ENCODE measurements at places on chromosomes 4 and X.
A peak's percentile ranks its signal among the peaks of the same experiment; 100 is the strongest.

- no peak for DNase-seq
Measured at GRCh38 chrX:118698516-118699170, 28.8 kb upstream of the IL13RA1 start.

GRCh38 chr4:164384416-164384815 lies 369.5 kb upstream of the SMIM31 start:
- no peak for DNase-seq

DNA sequence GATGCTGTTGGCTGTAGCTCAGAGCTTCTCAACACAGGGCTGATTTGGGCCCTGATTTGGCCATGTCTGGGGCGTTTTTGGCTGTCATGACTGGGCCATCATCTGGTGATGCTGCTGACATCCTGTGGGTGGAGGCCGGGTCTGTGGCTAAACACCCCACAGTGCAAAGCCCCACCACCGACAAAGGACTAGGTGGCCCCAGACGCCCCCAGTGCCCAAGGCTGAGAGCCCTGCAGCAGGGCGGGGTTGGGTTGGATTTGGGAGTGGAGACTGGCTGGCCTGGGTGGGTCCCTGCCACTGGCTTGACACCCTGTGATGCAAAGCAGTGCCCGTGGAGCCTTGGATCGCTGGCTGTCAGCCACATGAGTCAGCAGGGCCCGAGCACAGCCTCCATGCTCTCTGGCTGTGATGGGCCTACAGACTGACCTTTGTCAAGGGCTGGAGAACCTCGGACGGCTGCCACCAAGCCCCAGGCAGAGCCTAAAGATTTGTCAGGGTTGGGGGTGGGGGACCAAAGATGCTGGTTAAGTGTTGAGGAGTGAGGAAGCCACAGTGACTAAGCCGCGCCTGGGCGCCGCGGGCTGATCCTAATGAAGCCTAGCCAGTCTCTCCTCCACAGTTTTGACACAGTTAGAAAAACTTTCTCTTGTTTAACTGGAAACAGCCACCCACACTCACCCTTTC lies 28.3 kb downstream of the CYTL1 start:
- DNase-seq: peak; percentile 89

DNA sequence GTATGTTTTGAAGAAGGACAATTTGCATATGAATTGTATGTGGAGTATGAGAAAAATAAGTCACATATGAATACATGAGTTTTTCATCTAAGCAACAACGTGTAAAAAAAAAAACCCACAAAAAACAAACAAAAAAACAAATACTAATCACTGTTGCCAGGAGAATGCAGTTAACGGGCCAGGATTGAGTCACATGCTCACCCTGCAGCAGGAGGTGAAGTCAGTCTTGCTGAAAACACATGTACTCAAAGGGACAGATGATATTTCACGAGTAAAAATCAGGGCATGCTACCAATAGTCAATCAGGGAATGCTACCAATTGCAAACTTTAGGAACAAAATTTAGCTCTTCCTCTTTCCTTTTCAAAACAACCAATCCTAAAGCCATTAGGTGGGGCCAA lies 10.4 kb upstream of the DCLK2 start:
- DNase-seq: no peak

DNA sequence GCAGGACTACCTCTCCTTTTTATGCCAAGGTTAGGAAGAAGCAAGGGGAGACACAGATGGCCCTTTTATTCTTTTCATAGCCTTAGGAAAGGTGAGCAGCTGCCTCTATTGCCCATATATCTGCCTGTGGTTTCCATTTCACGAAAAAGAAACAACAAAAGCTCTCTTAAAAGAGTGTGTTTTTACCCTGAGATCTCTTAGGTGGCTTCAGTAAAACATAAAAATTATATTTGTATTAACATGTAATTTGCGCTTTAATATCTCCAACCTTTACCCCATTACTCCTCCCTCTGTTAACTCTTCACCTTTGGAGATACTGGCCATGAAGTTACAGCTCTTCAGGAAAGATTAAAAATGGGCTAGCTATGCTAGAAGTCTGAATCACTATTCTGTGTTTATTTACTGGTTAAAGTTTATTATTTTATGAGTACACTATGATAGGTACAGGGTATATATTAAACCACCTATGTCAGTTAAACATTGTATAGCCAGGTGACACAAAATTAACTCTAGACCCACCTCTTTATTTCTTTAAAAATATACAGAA lies 15.0 kb upstream of the SULT1B1 start:
- DNase-seq: no peak

DNA sequence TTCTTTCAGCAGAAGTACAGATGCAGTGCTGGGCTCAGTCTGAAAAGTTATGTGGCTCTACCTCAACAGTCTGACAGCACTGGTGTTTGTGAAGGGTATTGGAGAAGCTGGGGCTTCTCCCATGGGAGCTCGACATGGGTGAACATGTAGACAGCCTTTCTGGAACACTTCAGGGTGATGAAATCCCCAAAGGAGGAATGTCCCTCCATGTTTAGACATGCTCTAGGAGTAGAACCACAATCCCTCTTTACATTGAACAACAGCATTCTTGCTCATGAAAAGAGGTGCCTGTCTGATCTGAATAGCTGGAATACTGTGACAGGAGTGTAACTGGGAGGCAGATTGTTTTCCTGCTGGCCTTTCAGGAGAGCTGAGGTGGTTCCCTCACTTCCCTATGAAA lies 53.8 kb upstream of the NAP1L2 start:
- DNase-seq: no peak

GRCh38 chr4:14985843-14986242 lies 16.4 kb upstream of the CPEB2 start:
- DNase-seq: no peak

- no peak for DNase-seq
Measured at GRCh38 chr4:135770505-135770904, 1568.9 kb upstream of the PABPC4L start.

DNA sequence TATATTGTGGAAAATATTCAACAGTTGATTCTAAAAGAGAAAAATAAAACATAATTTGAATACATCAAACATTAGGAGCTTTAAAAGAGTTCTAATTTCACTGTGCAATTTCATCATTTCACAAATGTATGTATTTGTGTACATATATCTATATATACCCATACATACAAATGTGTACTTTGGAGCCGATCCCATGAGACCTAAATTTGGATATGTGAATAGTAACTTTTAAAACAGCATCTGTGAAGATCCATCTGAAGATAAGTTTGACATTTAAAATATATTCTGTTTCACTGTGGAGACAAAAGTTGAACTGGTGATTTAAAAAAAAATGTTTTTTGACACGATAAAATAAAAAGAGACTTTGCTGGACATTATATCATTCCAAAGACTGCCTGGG lies 374.0 kb downstream of the TMA16 start:
- DNase-seq: no peak

- DNase-seq: no peak
Measured at GRCh38 chrX:49227726-49228125, 5.4 kb downstream of the CACNA1F start.

- DNase-seq: no peak
Measured at GRCh38 chr4:1332686-1333085, 14.3 kb upstream of the UVSSA start.

GRCh38 chrX:11543249-11543648 lies 122.5 kb downstream of the ARHGAP6 start:
- no peak for DNase-seq

DNA sequence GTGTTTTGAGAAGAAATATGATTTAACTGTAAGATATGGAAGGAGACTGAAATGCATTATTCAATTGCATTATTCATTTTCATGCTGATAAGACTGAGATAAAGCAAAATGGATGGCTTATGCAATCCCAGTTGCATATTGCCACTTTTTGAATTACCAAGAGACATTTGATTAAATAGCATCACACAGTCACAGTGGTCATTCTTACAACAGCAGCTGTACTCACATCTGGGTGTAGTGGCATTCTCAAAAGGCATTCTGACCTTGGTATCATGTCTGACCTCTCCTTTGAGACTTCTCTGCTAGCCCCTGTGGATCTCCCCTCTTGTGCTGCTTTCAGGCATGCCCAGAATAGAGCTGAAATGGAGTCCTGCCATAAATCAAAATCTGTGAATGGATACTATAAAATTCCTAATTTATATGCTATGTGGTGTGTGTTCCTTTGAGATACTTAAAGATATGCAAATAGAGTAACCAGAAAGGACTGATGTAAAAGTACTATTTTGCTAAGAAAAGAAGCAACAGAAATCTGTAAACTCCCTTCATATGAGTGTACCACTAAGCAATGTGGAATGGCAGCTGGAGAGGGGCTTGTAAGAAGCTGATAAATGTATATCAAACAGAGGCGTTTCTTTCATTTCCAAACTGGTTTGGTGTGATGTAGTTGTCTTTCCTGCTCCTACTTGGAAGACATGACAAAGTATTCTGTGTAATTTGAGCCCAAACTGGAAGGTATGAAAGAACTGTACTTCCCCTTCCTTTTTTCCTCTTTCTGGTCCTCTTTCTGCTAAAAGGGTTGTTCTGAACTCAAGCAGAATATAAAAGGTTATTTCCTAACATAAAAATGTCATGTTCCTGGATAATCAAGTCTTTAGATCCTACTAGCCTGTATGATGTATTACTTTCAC lies 25.4 kb upstream of the METAP1 start:
- DNase-seq: no peak

- DNase-seq: peak; percentile 83
Measured at GRCh38 chrX:115344885-115345614, 55.5 kb downstream of the LUZP4 start.

GRCh38 chrX:41350150-41350975 lies 16.4 kb downstream of the DDX3X start:
- DNase-seq: no peak

- DNase-seq: no peak
Measured at GRCh38 chrX:7190157-7190556, 42.2 kb upstream of the PUDP start.

GRCh38 chr4:52877036-52877435 lies 14.9 kb downstream of the RASL11B start:
- no peak for DNase-seq

DNA sequence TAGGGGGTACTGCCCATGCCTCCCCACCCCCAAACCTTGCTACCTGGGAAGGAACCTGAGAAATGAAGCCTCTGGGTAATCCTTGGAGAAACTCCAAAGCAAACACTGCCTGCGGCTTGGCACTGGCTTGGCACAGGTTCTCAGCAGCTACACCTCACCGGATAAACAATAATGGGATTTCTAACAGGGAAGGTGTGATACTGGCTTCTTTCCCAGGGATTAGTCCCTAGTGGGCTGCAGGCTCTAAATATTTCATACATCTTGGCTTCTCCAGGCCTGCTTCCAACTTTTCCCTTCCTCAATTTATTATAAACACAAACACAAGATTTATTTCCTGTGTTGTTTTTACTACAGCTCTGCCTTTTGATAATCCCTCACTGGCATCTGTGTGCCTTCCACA lies 12.5 kb downstream of the SEC24D start:
- DNase-seq: no peak

GRCh38 chr4:288891-289290 lies 16.4 kb downstream of the ZNF732 start:
- no peak for DNase-seq

DNA sequence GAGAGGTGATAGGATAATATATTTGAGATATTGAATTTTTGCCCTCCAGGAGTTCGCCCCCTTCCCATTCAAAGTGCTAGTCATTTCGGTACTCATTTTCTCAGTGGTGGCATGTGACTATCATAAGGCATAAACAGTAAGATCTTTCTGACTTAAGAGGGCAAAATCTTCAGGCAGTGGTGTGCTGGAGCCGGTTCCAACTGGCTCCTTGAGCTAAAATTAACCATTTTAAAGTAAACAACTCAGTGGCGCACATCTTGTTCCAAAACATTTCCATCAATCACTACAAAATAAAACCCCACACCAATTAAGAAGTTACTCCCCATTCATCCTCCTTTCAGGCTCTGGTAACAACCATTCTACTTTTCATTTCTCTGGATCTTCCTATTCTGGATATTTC lies 43.3 kb downstream of the LUZP4 start:
- DNase-seq: no peak

- DNase-seq: no peak
Measured at GRCh38 chrX:33188286-33188685, 23.1 kb downstream of the DMD start.

DNA sequence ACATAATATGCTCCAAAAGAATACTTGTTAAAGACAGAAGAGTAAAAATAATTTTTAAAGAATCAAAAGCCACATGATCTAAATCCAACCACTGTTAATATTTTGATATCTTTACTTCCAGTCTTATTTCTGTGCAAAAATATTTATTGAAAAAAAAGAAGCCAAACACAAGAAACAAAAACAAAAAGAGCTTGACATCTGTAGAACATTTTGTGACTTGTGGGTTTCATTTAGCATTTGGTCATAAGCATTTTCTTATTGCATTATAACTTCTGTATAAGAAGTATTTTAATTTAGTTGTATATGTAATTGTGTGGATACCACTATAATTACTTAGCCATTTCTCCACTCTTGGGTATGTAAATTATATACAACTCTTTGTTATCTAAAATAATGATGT lies 63.1 kb downstream of the DIPK2B start:
- DNase-seq: no peak

GRCh38 chr4:123361195-123361861 lies 35.3 kb upstream of the SPRY1 start:
- DNase-seq: no peak

DNA sequence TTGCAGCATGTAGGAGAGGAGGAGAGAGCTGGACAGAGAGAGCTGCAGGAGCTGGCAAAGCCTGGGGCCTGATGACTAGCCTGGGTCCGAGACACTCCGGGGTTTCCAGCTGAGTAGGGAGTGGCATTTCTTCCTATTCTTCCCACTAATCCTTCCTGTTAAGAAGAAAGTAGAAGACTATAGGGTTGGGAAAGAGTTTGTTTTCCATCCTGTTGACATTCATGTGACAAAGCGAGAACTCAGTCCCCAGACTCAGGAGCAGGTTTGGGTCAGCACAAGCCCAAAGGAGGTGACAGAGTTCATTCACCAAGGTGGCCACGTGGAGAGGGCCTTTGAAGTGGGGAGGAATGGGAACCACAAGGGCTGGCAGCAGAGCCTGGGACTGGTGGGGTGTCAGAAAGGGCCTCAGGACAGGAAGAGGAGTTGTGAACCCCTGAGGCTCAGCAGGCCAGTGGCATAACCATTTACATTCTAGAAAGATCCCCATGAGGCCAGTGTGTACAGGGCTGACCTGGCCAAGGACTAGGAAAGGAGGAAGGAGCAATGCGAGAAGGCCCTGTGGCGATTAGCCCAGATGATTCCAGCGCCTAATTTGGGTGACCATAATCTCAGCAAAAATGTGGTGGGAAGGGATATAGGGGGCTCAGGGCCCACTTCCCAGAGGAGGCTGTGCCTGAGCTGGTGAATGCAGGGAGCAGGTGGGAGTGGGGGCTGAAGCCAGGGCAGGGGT lies 3.3 kb upstream of the HAUS3 start:
- DNase-seq: no peak

- no peak for DNase-seq
Measured at GRCh38 chr4:15233264-15233597, 194.6 kb upstream of the C1QTNF7 start.
